Vein endothelial cell (primary cell): ENCODE measurements at places on chromosomes 2 and 18. TPM values are rescaled to one million over a fixed set of nuclear protein-coding genes. Genes with fewer than 3 reads are reported as not detected.

Gene SF3B1
- 209 and 271 TPM in 2 replicates for total RNA-seq

Gene PROC
- not detected in 2 replicates for total RNA-seq

Gene CFAP65
- not detected in 2 replicates for total RNA-seq

Gene RESP18
- total RNA-seq: not detected in 2 replicates

Gene SPATA3
- total RNA-seq: not detected in 2 replicates

Gene HOXD12
- total RNA-seq: not detected in 2 replicates

Gene LHCGR
- not detected in 2 replicates for total RNA-seq

Gene IL36G
- not detected in 2 replicates for total RNA-seq

Gene ILKAP
- total RNA-seq: 17.3 and 21.7 TPM in 2 replicates

Gene FKBP7
- 21.3 and 23.5 TPM in 2 replicates for total RNA-seq

Gene GTF3C2
- 52.6 and 53.2 TPM in 2 replicates for total RNA-seq

Gene NYAP2
- not detected in 2 replicates for total RNA-seq

Gene HOXD8
- 22.1 and 24.8 TPM in 2 replicates for total RNA-seq
